Right cardiac atrium (tissue), 5 donors: ENCODE measurements at places on chromosomes 2 and 18. TPM values are rescaled to one million over a fixed set of nuclear protein-coding genes. Genes with fewer than 3 reads are reported as not detected.

The REG3G gene
- total RNA-seq, result not detected

The RNF103 gene
- 41.8 TPM for total RNA-seq

The COPS9 gene
- 220 TPM for total RNA-seq

The LAMA3 gene
- total RNA-seq, result 4.8 TPM

The GALR1 gene
- total RNA-seq, result not detected

The IGFBP5 gene
- 170 TPM for total RNA-seq

The SATB2 gene
- 1.7 TPM for total RNA-seq
